ENCODE measurements at places on chromosomes 4 and X.

DNA sequence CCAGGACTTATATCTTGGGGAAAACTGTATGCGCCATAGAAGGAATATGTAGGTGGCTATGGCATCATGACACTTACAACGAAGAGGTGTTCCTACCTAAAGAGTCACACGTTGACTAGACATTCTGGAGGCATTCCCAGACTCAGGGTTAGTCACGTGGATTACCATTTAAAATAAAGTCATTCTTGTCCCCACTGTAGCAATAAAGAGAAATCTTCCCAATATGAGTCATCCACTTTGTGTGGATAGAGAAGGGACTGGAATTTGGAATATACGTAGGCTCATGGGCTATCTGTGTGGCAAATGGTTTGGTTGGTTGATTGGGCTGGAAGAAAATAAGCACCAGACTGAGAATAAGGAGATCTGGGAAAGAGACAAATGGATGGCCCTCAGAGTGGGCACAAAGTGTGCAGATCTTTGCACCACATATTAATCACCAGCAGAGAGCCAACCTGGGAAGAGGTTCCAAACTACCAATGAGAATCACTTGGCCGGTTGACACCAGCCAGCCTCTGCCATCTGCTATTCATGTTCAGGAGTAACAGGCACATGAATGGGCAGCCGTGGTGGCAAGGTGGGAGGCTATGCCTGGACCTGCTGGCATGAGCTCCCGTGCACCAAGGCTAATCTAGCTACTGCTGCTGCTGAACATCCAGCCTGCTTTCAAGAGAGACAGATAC, 41.0 kb downstream of the MTNR1A start:
- DNase-seq, result no peak

- no peak for DNase-seq
Measured at GRCh38 chrX:72142094-72142793, 10.5 kb upstream of the RTL5 start.

DNA sequence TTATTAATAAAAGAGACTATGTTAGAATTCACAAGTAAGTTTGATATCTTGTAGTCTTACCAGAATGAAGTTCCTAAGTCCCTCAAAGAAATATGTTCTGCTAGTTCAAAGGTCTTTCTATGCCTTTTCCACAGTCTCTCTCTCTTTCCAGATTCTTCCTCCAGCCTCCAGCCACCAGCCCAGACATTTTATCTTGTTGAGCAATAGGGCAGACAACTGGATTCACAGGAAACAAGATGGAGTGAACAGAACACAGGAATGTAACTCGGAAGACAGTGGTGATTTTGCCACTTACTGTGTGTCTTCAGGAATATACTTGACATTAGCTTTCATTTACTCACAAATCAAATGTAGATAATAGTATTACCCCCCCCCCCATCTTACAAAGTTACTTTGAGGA, 17.1 kb upstream of the CPEB2 start:
- no peak for DNase-seq

DNA sequence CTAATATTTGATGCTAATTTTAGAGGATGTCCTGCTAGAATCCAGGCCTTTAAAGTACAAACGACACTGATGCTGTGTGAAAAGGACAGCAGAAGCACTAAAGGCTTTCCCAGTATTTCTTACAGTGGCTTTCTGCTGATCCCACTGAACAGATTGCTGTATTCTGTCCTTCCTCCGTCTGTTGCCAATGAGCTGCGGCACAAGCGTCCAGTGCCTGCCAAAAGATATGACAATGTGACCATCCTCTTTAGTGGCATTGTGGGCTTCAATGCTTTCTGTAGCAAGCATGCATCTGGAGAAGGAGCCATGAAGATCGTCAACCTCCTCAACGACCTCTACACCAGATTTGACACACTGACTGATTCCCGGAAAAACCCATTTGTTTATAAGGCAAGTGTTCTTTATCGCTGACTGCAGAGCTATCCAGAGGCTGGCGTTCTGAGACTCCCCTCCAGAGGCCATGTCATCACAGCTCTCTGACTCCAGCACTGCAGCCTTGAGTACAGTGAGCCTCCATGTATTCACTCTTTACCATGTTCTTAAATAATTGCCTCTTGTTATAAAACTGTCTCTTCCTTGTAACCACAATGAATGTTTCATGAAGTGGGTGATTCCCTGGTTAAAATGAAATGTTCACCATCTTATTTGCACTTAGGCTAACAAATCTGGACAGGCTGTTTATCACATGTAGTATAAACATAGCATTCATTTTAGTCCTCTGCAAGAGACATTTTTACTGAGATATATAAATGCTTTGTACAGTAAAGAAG, 43.6 kb downstream of the GUCY1B1 start:
- no peak for DNase-seq

- DNase-seq, result no peak
Measured at GRCh38 chr4:90145319-90145718, 18.1 kb downstream of the CCSER1 start.

DNA sequence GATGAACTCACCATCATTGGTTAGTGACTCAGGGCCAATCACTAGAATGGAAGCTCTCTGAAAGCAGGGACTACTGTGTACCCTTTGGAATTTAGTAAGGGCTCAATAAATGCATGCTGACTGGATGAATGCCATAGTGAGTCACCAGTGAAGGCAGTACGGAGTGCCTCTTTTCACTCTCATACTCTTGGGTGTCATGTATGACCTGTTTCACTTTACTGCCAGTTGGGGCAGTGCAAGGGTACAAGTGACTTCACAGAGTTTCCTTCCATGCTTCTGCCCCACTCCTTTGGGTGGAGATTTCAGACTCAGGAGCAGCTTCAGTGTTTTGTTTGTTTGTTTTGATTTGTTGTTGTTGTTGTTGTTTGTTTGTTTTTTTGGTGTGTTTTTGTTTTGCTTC, 57.7 kb downstream of the SOX3 start:
- no peak for DNase-seq

- DNase-seq, result no peak
Measured at GRCh38 chr4:185592845-185593488, 57.7 kb upstream of the PDLIM3 start.

All from T follicular helper cell (primary cell).